Left ventricle myocardium inferior (tissue), 1 donor: ENCODE measurements at places on chromosomes 4 and X.

DNA sequence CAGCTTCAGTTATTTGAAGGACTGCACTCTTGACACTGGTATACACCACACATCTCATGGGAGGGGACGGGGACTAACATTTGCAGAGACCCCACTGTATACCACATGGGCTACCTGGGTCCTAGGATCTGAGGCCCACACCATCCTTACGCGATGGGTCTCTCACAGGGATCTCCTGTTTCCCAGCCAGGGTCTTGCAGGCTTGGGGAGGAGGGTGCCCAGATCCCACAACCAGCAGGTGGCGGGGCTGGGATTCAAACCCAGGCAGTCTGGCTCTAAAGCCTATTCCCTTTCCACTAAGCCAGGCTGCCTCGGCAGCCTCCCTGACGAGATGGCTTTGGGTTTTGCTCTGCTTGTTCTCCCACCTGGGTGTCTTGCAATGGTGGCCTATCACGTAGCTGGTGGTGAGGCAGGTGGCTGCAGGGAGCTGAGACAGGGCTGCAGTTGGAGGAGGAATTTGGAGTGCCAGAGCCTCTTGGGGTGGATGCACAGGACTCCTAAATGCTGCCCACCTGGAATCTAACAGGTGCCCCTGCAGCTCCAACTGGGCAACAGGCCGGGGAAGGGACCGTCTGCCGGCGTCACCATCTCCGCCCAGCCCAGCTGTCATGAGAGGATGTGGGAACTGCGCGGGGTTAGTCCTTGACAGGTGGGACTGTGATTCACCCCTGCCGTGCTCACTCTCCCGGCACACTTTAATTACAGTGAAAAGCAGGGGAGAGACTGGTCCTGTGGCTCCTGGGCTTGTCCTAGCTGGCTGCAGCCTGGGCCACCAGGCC lies 110.7 kb downstream of the PSAPL1 start:
- DNase-seq: no peak

DNA sequence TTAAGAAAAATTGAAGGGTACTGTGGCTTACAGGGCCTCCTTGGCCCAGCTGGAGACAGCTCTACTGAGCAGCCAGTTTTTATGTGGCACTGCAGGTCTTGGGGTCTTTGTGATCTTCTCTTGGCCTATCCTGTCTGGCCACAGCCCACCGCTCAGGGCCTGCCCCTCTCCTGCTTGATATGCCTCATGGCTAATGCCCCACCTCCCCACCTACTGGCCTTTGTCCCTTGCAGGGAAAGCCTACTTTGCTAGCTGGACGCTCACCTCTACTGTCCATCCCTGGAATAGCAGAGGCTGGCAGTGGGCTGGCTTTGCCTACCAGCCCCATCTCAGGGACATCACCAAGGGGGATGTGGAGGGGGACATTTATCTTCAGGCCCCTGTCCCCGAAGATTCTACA lies 134.1 kb downstream of the PJA1 start:
- DNase-seq: no peak

GRCh38 chr4:67871867-67872266 lies 11.9 kb downstream of the TMPRSS11D start:
- no peak for DNase-seq

GRCh38 chrX:8189096-8189830 lies 18.2 kb upstream of the VCX2 start:
- no peak for DNase-seq

DNA sequence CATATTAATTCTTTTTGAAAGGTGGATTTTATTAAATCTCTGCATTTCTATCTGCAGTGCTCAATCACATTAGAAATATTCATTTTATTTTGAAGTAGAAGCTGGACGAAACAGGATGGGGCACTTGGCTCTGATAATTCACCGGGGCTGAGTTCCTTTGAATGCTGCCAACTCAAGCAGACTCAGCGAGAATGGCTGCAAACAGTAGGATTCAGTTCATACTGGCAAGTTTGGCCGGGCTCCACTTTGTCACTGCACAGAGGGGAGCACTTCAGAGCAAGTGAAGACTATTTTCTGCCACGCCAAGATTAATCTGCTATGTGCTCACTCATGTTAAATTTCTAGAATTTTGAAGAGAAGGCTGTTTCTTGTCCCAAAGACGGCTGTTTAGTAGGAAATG lies 30.7 kb upstream of the KLHL8 start:
- DNase-seq: peak; percentile 17

GRCh38 chrX:30822068-30822681 lies 66.9 kb downstream of the TAB3 start:
- DNase-seq: no peak

DNA sequence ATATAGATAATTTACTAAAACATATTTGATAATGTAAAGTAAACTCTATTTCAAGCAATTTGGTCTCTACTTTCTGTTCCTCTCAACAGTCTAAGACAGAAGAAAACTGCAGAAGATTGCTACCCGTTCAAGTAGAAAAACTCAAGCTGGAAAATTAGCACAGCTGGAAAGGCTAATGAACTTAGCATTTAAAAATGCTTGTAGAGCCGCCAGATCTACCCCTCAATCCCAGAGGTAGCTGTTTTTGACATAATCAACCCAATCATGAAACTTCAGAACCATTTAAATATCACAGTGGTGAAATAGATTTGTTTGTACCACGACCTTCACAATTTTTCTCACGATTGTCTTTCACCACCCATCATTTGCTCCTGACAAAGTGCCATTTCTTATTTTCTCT lies 479.5 kb downstream of the SPRY1 start:
- DNase-seq: no peak

DNA sequence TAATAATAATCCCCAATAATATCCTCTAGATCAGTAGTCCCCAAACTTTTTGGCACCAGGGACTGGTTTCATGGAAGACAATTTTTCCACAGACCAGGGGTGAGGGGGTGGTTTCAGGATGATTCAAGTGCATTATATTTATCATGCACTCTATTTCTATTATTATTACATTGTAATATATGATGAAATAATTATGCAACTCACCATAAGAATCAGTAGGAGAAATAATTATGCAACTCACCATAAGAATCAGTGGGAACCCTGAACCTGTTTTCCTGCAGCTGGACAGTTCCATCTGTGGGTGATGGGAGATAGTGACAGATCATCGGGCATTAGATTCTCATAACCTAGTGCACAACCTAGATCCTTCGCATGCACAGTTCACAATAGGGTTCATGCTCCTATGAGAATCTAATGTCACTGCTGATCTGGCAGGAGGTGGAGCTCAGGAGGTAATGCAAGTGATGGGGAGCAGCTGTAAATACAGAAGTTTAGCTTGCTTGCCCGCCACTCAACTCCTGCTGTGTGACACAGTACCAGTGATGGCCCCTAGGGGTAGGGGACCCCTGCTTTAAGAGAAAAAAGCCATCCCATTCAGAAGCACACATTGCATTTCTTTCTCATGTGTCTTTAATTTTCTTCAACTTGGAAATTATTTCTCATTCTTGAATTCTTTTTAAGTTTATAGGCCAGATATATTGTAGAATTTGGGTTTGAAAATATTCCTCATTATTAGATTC lies 16.0 kb upstream of the SH3RF1 start:
- DNase-seq: no peak

GRCh38 chr4:109559625-109559982 lies 442 bp upstream of the MCUB start:
- DNase-seq: peak; percentile 26

DNA sequence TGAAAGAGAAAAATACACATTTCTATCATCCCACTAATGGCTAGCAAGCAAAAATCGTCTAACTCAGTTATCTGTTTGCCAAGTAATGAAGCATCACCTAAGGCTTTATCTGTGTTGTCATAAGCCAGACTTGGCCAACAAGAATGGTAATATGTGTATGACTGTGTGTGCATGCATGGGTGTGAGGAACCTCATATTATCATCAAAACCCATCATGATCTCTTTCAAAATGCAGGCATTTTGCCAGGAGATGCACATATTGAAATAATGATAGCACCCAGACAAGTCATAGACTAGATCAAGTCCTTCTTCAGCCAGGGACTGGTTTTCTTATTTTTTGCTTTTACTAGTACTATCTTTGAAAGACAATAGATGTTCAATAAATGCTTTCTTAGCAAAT lies 172.5 kb upstream of the FMR1 start:
- no peak for DNase-seq

DNA sequence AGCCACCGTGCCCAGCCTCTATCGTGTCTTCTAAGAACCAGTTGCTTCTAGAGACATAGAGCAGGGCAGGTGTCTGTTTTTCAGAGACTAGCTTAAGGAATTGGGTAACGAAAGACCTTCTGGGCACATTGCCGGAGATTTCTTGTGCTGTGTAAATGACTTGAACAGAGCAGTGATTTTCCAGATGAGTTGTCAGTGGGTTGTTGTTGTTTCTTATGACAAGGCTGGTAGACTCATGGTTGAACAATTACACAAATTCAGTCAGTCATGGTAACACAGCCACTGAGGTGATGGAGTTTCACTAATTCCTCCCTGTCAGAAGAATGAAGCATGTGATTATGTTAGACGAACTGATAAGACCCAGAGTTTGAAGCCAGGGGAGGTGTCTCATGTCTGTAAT lies 20.5 kb upstream of the DDX3X start:
- no peak for DNase-seq

GRCh38 chr4:114466299-114466698 lies 132.3 kb upstream of the UGT8 start:
- DNase-seq: no peak

GRCh38 chr4:15930314-15930713 lies 8.2 kb downstream of the FGFBP1 start:
- DNase-seq: no peak

- DNase-seq: no peak
These were observed 124.0 kb downstream of the PRKX start for GRCh38 chrX:3589474-3589873.

GRCh38 chr4:78612398-78613178 lies 61.0 kb downstream of the ANXA3 start:
- no peak for DNase-seq

DNA sequence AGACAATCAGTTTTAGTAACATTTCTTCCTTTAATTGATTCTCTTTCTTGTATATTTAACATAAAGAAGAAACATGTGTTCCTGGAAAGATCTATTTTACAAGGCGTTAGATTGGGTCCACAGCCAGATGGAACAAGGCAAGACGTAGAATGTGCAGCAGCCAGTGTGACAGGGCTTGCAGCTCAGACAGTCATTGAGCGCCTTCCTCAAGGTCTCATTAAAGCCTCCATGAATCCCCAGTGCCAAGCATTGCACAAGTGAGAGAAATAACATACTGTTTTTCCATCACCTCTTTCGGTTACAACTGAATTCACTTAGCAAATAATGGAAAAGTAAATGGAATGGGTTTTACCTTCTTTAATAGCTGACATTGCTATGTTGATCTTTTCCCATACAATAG lies 292.5 kb downstream of the USP46 start:
- DNase-seq: no peak

DNA sequence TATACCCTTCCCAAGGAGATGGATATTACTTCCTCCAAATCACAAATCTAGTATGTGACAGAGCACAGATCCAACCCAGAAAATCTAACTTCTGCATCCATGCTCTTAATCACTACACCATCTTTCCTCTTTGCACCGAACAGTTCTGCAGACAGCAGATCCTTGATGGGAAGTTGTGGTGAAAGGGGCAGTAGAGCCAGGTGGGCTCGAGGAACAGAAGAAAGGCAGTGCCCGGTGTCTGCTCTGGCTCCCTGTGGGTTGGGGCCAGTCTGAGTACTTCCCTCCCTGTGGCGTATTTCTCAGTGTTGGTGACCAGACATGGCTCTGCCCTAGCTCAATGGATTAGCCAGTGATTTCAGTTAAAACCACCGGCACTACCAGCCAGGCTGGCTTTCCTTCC lies 15.3 kb downstream of the HOPX start:
- DNase-seq: no peak

DNA sequence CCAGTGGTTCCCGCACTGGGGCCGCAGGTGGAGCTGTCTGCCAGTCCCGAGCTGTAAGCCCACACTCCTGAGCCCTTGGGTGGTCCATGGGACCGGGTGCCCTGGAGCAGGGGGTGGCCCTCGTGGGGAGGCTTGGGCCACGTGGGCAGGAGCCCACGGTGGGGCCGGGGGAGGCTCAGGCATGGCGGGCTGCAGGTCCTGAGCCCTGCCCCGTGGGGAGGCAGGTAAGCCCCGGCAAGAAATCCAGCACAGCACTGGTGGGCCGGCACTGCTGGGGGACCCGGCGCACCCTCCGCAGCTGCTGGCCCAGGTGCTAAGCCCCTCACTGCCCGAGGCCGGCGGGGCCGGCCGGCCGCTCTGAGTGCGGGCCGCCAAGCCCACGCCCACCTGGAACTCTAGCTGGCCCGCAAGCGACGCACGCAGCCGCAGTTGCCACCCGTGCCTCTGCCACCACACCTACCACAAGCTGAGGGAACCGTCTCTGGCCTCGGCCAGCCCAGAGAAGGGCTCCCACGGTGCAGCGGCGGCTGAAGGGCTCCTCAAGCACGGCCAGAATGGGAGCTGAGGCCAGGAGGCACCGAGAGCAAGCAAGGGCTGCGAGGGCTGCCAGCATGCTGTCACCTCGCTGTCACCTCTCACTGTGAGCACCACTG lies 2.0 kb upstream of the METAP1 start:
- DNase-seq: peak; percentile 34

GRCh38 chr4:145199051-145199716 lies 18.8 kb upstream of the OTUD4 start:
- no peak for DNase-seq

DNA sequence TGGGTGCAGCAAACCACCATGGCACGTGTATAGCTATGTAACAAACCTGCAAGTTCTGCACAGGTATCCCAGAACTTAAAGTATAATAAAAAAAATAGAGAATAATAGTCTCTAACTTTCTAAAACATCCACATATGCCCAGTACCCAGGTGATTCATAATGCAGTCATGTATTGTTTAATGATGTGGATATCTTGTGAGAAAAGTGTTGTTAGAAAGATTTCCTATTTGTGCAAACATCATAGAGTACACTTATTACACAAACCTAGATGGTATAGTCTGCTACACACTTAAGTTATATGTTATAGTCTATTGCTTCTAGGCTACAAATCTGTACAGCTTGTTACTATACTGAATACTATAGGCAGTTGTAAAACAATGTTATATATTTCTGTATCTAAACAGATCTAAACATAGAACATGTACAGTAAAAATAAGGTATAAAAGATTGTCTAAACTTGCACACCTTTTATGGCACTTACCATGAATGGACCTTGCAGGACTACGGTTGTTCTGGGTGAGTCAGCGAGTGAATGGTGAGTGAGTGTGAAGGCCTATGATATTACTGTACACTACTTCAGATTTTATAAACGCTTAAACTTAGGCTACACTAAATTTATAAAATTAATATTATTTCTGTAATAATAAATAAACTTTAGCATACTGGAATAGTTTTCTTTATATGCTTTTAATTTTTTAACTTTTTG lies 232.2 kb upstream of the SLIT2 start:
- DNase-seq: no peak

GRCh38 chrX:70219938-70220764 lies 14.3 kb upstream of the AWAT1 start:
- peak; percentile 27 for DNase-seq

- no peak for DNase-seq
These were observed 1071.8 kb downstream of the CCSER1 start for GRCh38 chr4:91198951-91199350.

- DNase-seq: no peak
These were observed 80.5 kb upstream of the GALNT7 start for GRCh38 chr4:173088144-173088543.

GRCh38 chr4:41050880-41051775 lies 163.2 kb downstream of the APBB2 start:
- DNase-seq: peak; percentile 31
